ENCODE measurements at places on chromosomes 5 and 9.

- peak; percentile 8 for DNase-seq
These were observed 176.9 kb upstream of the WWC1 start for GRCh38 chr5:168114444-168115017.

GRCh38 chr5:8857051-8857450 lies 688.8 kb downstream of the SEMA5A start:
- DNase-seq = no peak

GRCh38 chr9:99272836-99273235 lies 50.8 kb downstream of the SEC61B start:
- no peak for DNase-seq

- DNase-seq = no peak
These were observed 42.9 kb downstream of the PHF2 start for GRCh38 chr9:93619272-93619775.

- no peak for DNase-seq
These were observed 39.0 kb downstream of the PRKACG start for GRCh38 chr9:68974901-68975300.

GRCh38 chr9:77402286-77402685 lies 225.0 kb downstream of the VPS13A start:
- DNase-seq = no peak
